ENCODE measurements at places on chromosomes 12 and 14.

DNA sequence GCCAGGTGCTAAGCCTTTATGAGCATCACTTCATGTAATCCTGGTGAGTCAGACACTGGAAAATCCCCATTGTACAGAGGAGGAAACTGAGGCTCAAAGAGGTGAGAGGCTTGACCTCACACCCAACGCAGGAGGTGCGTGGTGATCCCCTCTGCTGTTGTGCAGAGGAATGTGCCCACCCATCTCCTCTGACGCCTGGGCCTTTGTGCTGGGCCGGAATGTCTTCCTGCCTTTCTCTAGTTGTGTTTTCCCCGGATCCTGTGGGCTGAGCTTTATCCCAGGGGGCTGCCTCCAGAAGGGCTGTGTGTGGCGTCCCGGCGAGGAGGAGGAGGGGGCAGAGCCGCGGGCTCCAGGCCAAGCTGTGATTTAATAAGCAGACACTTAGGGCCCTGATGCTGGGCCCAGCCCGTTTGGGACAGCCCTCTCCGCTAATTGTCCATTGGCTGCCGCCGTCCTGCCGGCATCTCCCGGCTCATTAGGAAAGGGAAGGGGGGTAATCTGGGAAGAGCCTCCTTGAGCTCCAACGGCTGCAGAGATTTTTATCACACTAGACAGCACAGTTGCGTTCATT is 653.6 kb downstream of the MED13L start:
- DNase-seq: no peak

DNA sequence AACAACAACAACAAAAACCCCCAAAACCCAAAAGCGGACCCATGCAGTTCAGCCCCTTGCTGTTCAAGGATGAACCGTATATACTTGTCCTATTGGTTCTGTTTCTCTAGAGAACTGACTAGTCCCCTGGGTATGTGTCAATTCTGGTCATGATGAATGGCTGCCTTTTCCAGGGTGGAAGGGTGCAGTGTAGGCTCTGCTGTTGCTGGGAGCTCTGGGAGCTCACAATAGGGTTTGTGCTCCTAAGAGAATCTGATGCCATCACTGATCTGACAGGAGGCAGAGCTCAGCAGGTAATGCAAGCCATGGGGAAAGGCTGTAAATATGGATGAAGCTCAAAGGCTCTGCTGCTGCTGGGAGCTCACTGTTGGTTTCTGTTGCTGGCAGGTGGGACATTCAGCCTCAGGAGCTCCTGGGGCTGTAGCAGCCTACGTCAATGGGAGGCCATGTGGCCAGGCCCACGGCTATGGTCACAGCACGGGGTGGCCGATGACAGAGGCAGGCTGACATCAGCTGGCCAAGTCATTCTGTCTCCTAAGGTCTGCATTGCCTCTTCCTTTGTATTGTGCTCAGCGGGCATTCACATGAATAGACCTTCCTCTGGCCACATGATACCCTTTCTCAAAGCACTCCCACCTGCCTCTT is 37.9 kb downstream of the DLK1 start:
- DNase-seq: no peak

DNA sequence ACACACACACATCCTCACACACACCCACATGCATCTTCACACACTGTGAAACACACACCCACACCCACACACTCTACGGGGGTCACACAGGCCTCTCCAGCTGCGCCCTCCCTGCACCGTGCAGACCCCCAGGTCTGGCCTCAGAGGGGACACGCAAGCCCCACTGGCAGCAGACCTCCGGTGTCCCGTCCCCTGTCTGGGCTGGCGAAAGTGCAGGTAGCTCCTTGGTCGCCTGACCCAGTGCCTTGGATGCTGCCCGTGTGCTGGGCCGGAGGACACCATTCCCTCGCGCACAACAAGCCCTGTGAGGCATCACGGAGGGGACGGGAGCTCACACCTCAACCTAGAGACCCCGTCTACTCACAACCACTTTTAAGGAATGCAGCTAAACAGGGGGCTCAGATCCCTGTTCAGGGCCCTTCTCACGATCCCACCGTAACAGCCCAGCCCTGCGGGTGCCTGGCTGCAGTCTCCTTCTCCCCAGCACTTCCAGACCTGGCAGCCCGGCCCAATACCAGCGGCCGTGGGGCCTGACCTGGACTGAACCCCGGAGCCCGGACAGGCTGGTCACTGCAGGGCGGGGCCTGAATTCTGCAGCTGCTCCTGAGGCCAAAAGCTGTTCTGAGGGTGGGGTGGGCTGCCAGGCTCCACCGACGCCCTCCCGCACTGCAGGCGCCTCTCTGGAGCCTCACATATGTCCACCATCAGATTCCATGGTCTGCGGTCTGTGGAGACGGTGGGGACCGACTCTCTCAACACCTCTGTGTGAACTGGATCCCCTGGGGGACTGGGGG is 42.1 kb upstream of the FZD10 start:
- no peak for DNase-seq

GRCh38 chr12:115941362-115941761 is 336.1 kb downstream of the MED13L start:
- DNase-seq: no peak

DNA sequence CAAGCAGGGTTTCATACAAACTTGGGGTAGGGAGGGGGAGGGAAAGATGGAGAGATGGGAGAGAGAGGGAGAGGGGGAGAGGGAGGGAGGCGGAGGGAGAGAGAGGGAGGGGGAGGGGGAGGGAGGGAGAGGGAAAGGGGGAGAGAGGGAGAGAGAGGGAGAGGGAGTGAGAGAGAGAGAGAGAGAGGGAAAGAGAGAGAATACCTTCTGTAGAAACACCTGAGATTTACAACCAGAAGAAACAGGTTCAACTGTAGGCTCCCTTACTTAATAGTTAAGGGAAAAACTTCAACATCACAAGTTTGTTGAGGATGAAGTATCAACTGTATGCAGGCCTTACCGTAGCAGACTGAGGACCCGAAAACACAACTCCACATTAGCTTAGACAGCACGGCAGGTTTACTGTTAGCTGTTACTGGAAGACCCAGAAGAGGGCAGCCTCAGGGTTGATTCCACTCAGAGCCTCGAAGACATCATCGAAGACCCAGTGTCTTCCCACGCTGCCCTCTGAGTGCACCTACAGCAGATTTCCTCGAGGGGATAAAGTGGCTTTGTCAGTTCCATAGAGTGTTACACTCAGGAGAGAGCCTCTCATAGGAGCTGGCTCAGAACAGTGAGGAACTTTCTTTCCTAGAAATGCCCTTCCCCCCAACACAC is 72.4 kb downstream of the NT5DC3 start:
- no peak for DNase-seq

- DNase-seq: no peak
Observed at GRCh38 chr14:83255015-83255726, 1721.5 kb upstream of the SEL1L start.

DNA sequence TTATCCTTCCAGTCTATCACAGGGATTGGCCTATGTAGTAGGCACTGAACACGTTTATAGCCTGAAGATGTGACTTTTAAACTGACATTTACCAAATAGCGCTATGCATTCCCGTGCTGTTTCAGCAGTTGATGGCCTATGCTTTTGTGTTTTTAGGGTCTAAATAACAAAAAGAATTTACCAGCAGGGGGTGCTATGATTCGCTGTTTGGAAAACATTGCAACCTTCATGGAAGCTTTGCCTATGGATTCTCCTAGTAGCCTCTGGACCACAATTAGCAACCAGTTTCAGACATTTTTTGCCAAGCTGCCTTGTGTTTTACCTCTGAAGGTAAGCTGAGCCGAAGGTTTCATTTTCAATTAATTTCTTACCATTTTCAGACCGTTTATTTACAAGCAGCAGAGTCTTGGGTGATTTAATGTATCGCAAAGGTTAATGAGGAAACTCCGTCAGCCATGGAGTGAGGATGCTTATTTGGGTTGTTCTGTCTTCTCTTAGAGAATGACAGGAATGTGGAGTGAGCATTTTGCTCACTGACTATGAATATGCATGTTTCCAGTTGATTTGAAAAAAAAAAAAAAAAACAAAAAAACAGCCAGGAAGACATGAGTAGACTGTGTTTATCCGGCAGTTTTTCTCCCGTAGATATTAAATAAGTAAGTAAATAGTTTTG is 133.1 kb downstream of the PRIMA1 start:
- no peak for DNase-seq

GRCh38 chr12:117921929-117922777 is 46.6 kb downstream of the KSR2 start:
- DNase-seq: no peak

DNA sequence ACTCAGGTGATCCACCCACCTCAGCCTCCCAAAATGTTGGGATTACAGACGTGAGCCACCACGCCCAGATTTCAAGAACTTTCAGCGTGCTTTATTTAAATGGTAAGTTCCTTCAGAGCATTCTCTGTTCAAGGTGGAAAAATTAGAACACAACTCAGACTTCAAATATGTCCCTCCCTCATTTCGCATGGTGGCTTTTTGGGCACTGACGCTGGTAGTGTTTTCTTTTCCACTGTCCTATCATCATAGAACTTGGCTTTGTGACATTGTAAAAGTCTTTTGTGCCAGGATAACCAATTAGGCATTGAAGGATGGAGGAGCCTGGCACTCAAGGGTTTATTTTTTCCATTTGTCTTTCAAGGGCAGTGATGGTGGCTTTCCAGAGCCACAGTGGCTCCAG is 190.8 kb downstream of the NUAK1 start:
- no peak for DNase-seq

DNA sequence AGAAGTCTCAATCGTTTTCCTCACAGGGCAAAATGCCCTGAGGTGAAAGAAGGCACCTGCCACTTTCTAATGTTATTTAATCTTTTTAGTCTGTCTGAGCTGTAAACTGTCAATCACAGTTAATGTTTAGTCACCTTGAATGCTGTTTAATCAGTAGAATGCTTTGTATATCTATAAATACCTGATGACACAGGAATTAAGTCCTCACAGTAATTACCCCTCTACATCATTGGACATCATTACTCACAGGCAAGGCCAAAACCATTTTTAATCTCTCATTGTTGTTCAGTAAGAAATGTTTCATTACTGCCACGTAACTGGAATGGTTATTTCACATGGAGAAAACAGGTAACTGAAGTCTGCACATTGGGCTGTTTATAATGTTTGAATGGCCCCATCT is 178.8 kb downstream of the EXOC5 start:
- DNase-seq: no peak

DNA sequence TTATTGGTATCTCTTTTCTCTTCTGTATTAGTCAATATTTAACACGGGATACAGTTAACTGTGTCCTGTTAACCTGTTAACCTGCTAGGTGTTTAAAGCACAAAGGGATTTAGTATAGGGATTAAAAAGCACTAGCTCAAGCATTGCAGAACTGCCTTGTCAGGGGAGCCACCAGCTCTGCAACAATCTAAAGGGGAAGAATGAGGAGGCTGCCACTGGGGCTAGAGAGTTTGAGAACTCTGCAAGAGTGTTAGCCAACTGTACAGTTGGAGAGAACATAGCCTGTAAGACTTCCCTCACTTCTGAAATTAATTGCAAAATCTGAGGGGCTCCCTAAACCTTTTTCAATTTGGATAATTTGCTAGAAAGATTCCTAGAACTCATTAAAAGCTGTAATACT is 6.5 kb upstream of the VRK1 start:
- DNase-seq: no peak

DNA sequence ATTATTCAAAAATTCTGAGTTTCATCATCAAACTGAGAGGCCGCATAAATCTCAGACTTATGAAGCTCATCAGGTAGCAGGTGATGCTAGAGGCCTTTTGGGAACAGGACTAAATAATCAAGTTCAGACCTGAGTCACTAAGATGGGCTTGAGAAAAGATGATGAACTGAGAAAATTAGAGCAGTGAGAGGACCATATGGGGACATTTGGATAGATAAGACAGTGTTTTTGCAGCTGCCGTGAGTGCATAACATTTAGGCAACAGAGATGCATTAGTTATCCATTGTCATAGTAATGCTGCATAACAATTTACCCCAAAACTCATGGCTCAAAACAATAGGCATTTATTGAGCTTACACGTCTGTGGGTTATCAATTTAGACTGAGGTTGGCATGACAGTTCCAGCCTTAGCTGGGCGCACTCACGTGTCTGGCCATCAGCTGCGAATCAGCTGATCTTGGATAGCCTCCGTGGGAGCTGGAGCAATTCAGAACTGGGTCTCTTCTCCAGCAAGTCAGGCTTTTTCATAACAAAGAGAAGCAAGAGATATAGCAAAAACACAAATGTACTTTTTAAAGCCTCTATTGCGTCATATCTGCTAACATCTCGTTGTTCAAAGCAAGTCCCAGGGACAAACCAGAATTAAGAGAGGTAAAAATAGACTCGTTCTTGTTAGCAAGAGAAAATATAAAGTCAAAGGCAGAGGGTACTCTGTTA is 72.8 kb downstream of the CAPZA3 start:
- DNase-seq: no peak

GRCh38 chr14:58026219-58026618 is 125.8 kb downstream of the ARMH4 start:
- no peak for DNase-seq

- no peak for DNase-seq
Observed at GRCh38 chr14:85873006-85873405, 343.1 kb downstream of the FLRT2 start.

DNA sequence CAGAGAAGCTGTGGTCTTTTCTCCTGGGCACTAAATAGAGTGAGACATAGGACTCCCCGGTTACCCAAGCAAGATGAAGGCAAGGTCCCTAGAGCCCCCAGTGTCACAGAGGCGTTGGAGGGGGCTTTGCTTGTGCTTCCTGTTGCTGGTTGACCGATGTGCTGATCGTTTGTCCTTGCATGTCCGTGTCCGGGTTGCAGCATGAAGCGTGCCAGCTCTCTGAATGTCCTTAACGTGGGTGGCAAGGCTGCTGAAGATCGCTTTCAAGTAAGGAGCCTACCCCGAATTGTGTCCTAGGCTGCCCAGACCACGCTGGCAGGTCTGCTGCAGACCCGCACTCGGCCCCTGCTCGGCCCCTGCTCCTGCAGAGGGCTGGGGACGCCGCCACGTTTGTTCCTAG is 23.1 kb downstream of the XRCC3 start:
- no peak for DNase-seq

DNA sequence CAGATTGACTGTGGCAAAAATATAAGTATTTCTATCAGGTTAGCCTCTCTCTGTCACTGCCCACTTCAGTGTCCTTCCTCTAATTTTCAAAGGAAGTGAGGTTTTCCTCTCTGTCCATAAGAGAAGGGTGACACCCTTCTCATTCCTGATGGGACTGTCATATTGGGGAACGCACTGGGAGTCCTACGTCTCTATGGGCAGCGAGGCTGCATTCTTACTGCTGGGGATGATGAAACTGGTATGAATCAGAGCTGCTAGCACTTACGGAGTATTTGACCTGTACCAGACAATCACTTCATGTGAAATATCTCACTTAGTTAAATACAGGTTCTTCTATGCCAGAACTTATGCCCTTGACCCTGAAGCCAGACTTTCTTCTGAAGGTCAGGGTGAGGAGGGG is 436.3 kb downstream of the DPF3 start:
- DNase-seq: no peak

DNA sequence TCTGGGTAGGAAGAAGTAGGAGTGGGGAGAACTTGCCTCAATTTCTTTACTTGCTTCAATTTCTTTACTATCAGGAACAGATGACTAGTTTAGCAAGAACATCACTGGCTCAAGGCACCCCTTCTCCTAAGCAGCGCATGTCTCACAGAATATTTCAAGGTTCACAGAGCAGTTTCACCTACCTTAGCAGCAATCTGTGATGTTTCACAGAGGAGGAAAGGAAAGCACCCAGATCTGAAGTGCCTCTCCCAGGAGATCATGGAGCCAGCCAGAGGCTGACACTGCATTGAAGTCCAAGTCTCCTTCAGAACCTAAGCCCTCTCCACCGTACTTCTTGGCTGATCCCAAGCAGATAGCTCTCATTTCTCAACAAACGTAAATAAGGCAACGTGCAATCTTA is 118.7 kb upstream of the PCED1B start:
- DNase-seq: no peak

- DNase-seq: no peak
Observed at GRCh38 chr14:68589447-68590200, 203.2 kb downstream of the ZFP36L1 start.

Measured in activated CD4-positive, alpha-beta T cell treated with anti-CD3 and anti-CD28 coated beads for 36 hours (primary cell).